HFF-Myc (cell line): ENCODE measurements at places on chromosomes 2 and 18.

DNA sequence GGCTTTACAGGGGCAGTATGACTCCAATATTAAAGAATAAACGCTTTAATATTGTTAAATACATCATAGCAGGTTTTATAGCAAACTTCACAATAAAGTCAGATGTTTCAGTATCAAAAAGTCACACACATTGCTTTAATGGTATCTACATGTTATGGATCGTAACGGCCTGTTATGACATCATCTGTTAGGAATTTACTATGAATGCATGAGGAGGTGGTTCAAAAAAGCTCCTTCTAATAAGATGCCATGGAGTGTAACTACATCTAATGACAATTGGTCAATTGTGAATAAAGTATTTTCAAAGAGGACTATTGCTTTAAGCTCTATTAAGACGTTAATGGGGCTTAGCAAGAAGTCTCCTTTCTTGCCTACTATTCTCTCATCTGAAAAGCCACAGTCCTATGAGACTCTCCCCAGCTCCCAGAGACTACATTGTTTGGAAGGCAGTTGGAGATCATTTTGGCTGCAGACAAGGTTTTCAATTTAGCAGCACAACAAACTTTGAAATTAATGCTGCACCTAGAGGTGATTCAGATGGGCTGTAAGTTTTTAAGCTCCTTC, 300.7 kb upstream of the MEIS1 start:
- peak; percentile 1 for DNase-seq

DNA sequence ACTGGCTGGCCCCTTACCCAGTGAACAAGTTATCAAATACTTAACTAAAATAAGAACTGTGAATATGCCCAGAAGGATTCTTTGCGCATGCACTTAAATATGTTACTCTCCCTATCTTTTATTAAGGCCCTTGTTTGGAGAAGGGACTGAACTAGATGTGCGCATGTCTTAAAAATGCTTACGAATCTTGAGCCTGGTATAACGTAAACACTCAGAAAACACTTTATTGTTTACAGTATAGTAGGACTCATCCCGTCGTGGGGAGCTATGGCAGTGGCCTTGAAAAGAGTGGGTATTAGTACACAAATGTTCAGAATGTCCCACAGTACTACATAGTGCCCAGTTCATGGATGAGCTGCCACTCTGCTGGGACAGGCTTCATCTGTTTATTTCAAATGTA, 75.9 kb upstream of the MAP4K3 start:
- DNase-seq: no peak

DNA sequence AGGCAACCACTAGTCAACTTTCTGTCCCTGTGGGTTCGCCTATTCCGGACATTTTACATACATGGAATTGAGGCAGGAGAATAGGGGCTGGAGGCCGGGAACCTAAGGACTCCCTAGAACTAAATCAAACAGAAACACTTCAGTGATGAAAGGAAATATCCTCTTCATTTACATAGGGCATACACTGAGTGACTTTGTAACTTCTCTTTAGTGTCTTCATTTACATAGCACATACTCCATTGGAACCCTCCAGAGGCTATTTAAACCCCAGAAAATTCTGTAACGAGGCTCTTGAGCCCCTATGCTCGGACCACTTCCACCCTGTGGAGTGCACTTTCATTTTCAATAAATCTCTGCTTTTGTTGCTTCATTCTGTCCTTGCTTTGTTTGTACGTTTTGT, 56.5 kb downstream of the CCDC195 start:
- DNase-seq: no peak

GRCh38 chr2:121137571-121137970, 147.4 kb downstream of the TFCP2L1 start:
- no peak for DNase-seq

- no peak for DNase-seq
These were observed 79.1 kb downstream of the CACNB4 start for GRCh38 chr2:152019732-152020131.

DNA sequence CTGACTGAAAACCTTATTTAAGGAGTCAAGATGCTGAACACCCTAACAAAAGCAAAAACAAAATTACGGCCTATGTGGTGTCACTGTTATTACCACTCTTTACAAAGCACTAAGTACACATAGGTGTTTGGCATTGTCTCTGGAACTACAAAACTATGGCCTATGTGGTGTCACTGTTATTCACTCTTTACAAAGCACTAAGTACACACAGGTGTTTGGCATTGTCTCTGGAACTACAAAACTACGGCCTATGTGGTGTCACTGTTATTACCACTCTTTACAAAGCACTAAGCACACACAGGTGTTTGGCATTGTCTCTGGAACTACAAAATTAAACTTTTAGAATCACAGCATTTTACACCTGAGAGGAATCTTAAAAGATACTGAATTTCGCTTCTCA, 47.4 kb downstream of the SLC35F5 start:
- DNase-seq: no peak

DNA sequence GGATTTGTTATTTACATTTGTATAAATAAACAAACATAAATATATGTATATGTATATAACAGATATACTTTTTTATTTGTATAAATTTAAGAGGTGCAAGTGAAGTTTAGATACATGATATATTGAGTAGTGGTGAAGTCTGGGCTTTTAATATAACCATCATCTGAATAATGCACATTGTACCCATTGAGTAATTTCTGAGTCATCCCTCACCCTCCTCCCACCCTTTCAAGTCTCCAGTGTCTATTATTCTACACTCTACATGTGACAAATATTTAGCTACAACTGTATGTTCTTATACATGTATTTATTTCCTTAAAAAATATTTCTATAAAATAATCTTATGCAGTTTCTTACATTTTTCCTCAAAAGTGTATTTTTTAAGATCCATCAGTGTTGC, 358.7 kb upstream of the TFPI start:
- no peak for DNase-seq

DNA sequence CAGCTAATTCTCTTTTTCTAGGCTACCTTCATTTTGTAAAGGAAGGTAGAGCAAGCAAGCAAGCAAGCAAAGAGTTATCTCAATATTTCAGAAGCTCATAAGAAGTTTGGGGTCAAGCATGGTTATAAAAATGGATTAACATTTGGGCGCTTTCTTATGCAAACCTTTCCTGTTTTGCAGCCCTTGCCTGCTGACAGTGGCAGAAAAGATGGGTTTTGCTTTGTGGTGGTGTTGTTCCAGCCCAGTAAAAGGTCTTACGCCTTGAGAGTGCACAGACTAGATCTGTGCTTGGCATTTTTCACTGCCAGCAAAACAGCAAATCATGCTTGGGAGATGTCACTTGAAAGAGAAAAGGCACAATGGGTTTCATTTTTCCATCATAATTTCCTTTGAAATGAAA, 1320.6 kb upstream of the CELF4 start:
- DNase-seq: no peak

- no peak for DNase-seq
These were observed 1.8 kb downstream of the ONECUT2 start for GRCh38 chr18:57436965-57437333.

DNA sequence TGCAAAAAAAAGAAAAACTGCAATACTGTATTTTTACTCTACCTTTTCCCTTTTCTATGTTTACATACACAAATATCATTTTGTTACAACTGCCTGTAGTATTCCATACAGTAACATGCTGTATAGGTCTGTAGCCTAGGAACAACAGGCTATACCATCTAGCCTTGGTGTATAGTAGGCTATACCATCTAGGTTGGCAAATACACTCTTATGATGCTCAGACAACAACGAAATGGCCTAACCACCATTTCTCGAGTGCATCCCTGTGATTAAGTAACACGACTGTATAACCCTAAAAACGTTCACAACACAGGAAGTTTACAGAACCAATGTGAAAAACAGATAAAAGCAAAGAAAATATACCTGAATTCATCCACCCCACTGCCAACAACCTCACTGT, 64.0 kb downstream of the MEMO1 start:
- no peak for DNase-seq

DNA sequence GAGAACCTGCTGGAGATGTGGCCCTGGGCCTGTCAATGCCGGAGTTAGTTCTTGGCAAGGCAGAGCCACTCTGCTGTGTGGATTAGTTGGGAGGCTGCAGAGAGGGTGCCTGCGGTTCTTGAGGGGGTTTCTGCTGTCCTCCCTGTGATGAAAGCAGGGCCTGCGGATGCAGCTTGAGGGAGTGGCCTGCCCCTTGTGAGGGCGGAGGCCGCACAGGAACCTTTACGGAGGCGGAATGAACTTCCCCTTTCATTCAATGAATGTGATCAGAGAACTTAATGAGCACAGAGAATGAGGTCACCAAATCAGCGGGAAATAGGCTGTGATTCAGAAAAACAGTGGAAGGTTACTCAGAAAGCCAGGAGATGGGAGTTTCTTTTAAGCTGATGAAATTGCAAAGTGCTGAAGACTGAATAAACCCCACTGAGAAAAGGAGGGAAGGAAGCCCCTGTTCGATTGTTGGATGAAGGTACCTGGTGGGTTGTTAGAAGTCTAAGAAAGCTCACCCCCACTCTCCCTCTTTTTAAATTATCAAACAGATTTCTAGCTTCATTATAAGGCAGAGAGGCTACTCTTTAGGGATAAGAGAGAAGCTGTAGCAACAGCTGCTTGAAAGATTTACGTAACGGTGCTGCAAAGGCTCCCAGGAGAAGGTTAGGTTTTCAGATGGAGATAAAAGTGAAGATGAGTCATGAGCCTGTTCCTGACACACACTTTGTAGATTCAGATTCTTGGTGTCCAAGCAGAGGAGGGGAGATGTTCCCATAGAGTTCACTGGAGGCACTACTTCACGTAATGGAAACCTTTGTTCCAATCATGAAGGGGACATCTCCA, 47.4 kb downstream of the VWA3B start:
- DNase-seq: no peak
